ENCODE measurements at places on chromosomes 5 and 9. TPM values are rescaled to one million over a fixed set of nuclear protein-coding genes. Genes with fewer than 3 reads are reported as not detected.
A peak's percentile ranks its signal among the peaks of the same experiment; 100 is the strongest.

DNA sequence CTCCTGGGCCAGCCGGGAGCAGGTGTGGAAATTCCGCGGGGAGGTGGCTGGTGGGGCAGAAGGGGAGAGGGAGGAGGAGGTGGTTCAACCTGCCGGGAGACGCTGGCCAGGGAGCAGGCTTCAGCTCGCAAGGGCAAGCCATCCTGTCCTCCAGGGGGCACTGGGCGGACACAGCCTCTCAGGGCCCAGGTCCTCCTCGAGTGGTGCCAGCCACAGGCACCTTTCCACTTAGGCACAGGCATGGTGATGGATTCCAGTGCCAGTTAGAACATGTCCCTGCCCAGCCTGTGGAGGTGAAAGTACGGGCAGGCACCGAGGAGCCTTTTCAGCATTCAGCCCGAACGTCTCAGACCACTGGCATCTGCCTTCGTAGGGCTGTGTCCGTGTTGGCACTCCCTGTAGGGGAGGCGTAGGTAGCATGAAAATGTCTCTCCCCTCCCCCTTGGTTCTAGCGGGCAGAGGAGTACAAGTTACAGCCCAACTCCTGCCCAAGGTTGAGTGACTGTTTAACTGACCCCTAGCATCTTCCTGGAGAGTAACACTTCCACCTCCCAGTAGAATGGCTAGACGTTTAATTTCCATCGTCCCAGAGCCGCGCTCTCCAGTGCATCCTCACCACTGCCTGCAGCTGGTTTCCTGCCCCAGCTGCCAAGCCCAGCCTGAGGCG lies 48.9 kb downstream of the DAB2IP start:
- peak; percentile 40 for DNase-seq

DNA sequence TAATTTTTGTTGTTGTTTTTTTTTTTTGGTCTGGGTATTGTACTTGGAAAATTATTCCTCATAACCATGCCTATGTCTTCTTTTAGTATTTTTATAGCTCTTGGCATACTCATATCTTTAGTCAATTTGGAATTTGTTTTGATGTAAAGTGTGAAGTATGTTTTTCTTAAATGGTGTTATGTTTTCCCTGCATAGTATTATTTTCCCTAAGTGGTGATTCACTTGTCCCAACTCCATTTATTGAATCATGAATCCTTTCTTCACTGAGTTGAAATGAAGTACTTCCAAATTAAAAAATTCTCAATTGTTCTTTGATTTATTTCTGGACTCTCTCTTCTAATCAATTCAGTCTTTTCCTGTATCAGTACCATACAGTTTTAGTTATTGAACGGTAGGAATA lies 46.5 kb downstream of the POLK start:
- DNase-seq: no peak

DNA sequence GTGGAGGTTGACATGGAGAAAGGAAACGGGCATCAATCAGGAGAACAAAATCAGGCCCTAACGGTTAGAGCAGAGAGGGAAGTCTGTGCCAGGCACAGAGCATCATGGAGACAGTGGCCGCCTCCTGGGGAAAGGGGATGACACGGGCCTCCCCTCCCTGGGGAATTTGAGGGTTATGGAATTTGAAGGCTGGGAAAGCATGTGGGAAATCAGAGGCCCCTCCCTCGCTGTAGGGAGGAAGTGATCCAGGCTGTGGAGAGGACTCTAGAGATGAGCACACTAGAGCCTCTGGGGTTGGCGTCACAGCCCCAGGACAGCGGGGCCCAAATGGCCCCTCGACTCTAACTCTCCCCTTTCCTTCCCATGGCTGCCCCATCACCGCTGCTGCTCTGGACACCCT lies 36.7 kb downstream of the PROP1 start:
- no peak for DNase-seq

CDKN2A gene
- total RNA-seq: not detected

PLAC8L1 gene
- total RNA-seq: not detected

All from A172 (cell line).